ENCODE measurements at places on chromosomes 6 and 20.
A peak's percentile ranks its signal among the peaks of the same experiment; 100 is the strongest.

DNA sequence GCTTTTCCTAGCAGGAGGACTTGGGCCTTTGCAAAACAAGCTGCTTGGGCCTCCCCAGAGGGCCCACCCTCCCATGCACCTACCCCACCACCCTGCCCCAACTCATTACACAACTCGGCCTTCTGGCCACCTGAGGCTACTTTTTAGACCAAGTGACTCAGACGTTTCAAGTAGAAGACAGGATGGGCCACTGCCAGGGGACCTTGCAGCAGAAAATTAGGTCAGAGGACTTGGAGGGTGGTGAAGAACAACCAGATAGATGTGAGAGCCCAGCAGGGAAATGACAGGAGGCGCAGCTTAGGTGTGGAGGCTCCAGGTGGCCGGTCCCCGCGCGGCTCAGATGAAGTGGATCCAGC is 1.4 kb downstream of the PPP1R3D start:
- no peak for DNase-seq

DNA sequence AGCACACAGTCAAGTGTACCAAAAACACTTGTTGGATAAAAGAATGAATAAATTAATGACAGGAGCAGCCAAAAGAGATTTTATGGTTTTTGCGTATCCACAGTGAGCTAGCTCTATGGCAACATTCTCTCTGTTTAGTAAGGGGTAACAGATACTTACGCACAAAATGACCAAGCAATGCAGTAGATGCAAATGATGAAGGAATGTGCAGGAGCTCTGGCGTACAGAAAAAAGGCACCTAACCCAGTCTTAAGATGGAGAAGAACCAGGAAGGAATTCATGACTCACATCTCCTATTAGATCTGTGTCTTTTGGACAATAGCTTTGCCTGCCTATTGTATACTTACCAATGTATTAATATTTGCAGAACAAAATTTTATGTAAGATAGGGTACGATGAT is 191.9 kb upstream of the PREP start:
- DNase-seq, result no peak

DNA sequence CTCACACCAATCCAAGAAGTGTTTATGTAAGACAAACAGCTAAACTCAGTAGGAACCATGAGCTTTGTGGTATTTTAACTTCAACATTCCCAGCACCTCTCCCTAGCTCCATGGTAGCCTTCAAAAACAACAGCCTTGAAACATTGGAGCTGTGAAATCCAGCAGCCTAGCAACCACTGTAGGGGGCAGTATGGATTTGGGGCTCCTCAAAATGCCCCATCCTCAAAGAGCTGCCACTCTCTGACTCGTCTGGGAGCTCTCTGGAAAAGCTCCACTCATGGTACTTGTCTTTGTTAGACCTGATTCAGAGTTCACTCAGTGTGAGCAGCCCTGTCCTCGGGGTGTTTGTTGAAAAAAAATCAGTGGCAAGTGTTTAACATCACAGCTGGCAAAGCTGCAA is 82.9 kb downstream of the KIF6 start:
- DNase-seq, result no peak

GRCh38 chr20:34300809-34301586 is 2.2 kb downstream of the AHCY start:
- no peak for DNase-seq

GRCh38 chr20:34872622-34873224 is at the start of gene GGT7:
TSS of gene GGT7 (minus strand) at chr20:34872856. CDS start at chr20:34872815, 41 bp downstream.
- peak; percentile 87 for DNase-seq

- no peak for DNase-seq
These were observed 31.9 kb upstream of the CDH4 start for GRCh38 chr20:61220131-61220530.

GRCh38 chr20:52484438-52484837 is 292.9 kb upstream of the ZFP64 start:
- DNase-seq, result no peak

DNA sequence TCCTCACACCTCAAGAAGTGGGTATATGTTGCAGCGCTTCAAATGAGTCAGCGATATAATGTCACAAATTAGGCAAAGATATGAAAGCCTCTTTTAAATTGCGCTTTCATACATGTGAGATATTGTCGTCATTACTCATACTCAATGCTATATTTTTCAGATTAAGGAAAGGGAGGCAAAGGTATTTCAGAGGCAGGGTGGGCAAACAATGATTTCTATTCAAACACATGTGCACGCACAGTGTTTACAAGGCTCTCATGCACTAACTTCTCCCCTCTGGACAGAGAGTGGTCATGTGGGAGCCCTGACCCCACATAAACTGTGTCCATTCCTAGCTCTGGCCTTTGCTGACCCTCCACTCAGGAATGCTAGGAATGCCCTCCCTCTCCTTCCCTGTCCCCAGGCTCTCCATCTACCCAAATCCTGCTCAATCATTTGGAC is 112.1 kb upstream of the TMEM170B start:
- no peak for DNase-seq

DNA sequence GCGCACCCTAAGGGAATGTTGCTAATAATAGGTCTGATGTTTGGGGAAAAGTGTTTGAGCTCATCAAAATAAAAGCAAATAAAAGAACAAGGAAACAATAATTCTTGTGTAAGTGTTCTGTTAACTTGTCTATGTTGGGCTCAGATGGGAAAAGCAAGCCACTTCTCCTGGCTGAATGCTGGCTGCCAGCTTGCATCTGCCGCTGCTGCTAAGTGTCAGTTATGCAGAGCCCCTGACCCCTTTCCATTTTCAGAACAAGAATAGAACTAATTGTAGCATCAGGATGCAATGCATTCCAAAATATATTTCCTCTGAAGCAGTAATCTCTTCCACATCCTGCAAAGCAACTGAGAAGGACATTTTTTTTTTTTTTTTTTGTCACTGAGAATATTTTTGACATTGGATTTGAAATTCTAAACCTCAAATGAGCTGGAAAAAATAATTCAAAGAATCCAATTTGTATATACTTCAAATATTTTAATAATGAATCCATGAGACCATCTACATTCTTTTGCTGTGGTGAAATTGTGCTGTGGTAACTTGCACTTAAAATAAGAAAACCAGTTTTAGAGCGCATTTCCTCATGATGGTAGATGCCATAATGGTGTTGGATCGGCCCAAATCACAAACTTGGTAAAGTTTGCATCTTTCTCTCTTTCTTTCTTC is 43.9 kb upstream of the DEK start:
- DNase-seq, result no peak
